ENCODE measurements at places on chromosomes 4 and X. TPM values are rescaled to one million over a fixed set of nuclear protein-coding genes. Genes with fewer than 3 reads are reported as not detected.

FAM114A1 gene
- 118 TPM for total RNA-seq

HAUS7 gene
- total RNA-seq, result 35.7 TPM

PIN4 gene
- total RNA-seq, result 7.7 TPM

DDIT4L gene
- 0.85 TPM for total RNA-seq

MAGEA1 gene
- total RNA-seq, result 5.4 TPM

All from prostate gland (tissue), 2 donors.